Stimulated activated CD8-positive, alpha-beta memory T cell treated with anti-CD3 and anti-CD28 coated beads, Interleukin-2, amount 100 ng/mL, for 1 hour (primary cell): ENCODE measurements at places on chromosomes 6 and 20.

DNA sequence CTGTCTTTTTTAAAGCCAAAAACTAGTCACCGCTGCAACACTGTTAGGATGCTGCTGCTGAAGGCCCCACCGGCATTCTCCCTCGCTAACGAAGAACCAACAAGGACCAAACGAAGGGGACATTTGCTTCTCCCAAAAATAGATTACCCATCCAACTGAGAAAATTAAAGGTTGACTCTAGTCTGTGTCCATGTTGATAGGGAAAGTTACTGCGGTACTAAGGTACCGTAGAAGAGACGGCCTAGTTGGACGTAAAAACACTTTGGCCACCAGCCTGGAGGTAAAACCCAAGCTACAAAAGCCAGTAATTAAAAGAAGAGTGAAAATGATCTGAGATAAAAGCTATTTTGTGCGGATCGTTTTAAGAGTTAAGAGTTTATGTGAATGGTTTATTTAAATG is 11.8 kb upstream of the FOXF2 start:
- DNase-seq, result no peak

DNA sequence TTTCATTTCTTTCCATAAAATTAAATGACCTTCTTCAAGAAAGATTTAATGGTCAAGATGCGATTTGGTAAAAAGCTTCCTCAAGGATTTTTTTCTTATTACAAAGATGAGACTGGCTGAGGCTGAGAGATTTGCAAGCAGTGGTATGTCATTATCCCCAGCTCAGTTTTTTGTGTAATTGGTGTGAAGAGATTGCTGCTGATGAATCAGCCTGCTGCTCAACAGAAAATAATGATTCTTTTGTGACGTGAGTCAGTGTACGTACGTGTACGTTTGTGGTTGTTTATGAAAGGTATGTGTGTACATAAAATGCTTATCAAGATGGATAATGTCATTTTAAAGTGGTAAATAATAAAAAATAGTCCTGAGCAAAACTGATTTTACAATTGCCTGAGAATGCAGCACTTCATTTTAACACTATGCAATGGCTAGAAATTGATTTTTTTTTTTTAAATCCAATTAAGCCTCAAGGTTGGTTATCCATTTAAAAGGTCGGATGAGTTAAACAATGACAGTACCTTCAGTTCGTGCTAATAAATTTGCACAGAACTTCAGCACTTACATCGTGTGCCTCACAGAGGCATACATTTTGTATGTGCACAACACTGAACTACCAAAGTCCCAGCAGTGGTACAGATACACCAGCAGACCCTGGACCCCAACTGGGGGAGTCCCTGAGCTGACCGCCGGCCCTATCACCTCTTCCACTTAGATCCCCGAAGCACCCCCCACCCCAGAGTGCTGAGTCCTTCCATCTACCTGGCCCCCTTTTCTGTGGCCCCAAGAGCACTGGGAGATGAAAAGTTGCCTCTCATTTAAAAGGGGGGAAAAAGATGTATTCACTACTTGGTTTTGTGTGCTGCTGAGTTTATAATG is 9.7 kb upstream of the NPEPL1 start:
- DNase-seq, result no peak

GRCh38 chr6:43773050-43773979 is 3.3 kb downstream of the VEGFA start:
- no peak for DNase-seq

GRCh38 chr6:122610690-122611455 is 668 bp downstream of the PKIB start:
- no peak for DNase-seq

GRCh38 chr20:44523746-44524145 is 1.9 kb upstream of the SERINC3 start:
- no peak for DNase-seq

DNA sequence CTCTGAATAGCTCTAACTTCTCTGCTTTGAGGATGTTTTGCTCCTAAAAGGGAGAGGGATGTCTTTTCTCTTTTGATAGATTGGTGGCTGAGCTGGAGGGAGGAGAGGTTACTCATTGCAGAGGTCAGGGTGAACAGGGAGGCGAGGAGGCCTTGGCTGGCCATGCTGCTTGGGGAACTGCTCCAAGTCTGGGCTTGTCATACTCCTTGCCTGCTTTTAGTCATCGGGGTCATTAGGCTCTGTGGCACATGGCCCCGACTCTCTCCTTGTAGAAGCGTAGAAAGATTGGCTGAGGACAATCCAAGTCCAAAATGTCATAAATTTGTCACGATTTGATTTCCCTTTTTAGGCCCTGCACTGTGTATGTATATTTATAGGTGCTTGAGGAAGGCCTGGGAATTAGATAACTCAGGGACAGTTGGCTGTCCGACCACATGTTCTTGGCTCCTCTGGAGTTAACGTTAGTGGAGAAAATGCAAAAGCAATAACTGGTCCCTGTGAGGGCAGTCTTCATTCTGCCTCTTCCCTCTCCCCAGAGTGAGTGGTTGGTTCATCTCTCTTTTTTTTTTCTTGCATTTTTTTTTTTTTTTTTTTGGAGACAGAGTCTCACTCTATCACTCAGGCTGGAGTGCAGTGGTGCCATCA is 160.1 kb downstream of the SCP2D1 start:
- DNase-seq, result no peak

GRCh38 chr20:23585449-23585807 is 17.1 kb upstream of the CST9L start:
- no peak for DNase-seq

DNA sequence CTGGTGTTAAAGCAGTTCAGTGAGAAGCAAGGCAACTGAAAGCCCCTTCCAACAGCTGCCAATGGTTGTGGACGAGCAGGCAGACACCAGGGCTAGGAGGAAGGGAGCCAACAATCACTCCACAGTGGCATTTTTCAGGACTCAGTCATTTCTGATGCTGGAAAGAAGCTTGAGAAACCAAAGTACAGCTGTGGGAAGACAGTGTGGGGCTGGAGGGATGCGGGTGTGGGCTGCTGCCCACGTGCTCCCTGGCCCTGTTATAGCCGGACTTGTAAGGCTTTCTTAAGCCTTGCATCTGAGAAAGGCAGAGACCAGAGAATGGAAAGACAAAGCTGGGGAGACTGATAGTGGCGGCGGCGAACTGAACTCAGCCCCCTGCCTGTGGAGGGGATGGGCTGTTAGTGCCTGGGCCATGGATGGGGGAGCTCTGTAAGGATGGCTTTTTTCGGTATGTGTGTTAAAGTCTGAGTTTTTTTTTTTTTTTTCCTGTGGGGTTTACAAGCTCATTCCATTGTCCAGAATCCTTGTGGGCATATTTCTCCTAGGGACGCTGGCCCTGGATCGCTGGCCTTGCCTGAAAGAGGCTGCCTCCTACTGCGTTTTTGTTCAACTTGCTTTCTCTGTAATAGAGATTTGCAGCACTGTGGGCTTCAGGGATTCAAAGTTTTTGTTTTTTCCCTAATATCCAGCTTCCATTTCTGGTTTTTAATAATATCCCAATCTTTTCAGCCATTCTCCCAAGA is 91.7 kb downstream of the GJA10 start:
- DNase-seq, result no peak

DNA sequence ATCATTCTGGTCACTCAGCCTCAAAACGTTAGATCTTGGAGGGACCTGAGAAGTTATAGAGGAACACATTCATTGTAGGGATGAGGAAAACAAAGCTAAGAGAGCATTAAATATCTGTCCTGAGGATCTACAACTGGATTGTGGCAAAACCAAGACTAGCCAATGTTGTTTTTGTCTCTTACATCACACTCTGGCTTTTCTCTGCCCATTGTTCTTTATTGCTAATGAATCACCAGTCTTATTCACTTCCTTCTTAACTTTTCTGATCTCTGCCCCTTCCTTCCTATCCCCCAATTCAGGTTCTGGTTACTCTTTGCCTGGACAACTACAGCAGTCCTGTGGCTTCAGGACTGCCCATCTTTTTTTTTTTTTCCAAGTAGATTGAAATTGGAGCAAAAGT is 57.0 kb upstream of the PREP start:
- no peak for DNase-seq

GRCh38 chr20:19934792-19935491 is 82.2 kb upstream of the NAA20 start:
- DNase-seq, result no peak

DNA sequence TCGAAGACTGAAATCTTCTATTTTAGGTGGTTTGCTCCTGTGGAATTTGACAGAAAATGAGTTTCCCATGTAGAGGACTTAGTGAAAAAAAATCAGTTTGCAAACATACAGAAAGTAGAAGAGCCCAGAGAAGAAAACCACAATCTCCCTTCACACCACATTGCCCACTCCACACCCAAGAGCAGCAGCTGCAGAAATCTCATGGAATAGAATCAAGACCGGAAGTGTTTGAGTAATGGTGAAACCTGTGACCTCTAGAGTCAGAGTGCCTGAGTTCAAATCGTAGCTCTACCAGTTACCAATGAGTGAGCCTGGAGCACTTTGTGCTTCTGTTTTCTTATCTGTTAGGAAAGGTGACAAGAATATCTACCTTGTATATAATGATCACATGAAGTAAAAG is 4.6 kb downstream of the SIRPG start:
- DNase-seq, result no peak

DNA sequence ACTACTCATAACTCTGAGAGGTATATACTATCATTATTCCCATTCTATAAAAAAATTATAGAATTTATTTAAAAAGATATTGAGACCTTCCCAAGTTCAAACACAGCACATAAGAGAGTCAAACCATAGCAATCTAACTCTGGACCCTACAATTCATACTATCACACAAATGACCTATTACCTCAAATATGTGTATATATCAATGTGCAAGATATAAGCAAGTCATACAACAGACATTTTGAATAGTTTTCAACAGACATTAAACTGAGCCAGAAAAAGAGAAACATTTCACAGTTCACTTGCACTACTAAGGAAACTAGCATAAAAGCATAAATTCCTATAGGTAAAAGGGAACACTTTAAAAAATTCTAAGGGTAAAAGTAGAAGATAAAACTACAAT is 11.7 kb downstream of the PHIP start:
- DNase-seq, result no peak

- no peak for DNase-seq
Measured at GRCh38 chr6:116208056-116208785, 45.7 kb downstream of the TSPYL4 start.

GRCh38 chr6:126976253-126976797 is 142.1 kb upstream of the RSPO3 start:
- DNase-seq, result no peak

- DNase-seq, result no peak
Measured at GRCh38 chr6:30752157-30752927, 8.0 kb upstream of the IER3 start.

- DNase-seq, result no peak
Measured at GRCh38 chr20:57611586-57612311, 8.5 kb downstream of the ZBP1 start.

DNA sequence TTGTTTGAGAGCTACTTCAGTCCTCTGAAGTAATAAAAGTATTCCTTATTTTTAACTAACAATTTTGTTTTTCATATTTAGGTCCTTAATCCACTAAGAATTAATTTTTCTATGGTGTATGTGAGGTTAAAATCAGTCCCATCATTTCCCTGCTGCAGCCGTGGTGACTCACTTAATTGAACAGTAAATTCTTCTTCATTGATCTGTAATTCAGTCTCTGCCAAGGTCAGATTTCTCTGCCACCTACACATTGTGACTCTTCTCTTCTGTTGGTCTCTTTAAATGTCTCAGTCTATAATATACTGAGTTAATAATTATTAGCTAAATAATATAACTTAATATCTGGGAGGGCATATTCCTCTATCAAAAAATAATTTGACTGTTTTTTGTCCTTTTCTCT is 262.3 kb downstream of the UTRN start:
- no peak for DNase-seq

- DNase-seq, result no peak
Measured at GRCh38 chr6:160461641-160462040, 113.5 kb downstream of the SLC22A3 start.

DNA sequence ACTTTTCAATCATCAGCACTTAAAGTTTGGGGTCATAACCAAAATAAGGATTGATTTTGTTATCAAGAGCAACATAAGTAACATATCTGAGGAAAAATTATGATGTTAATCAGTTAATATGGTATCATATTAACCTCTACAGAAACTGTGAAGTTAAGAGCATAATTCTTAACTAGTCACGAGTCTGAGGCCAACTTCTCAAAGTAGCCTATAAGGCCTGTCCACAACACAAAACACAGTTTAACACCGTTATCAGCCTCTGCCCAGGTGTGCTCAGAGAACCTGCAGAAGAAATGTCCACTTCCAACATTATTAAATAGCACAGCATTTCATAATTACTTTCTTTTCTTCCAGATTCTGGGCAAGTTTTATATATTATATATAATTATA is 1.1 kb downstream of the STX7 start:
- DNase-seq, result no peak

DNA sequence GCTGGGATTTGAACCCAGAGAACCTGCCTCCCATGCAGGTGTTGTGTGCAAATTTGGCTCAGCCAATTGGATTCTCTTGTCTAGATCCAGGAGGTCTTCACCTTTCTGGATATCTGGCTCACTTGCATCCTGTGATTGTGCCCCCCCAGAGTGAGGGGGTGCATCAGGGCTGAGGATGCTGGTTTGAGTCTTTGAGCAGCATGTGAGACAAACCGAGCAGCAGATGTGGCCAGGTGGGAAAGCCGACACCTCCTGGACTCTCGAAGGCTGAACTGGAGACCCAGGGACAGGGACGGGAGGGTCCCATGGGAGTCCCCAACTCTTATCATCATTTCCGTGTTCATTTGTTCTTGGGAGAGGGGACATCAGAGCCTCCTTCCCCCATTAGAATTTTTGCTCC is 30.6 kb upstream of the SULF2 start:
- no peak for DNase-seq

DNA sequence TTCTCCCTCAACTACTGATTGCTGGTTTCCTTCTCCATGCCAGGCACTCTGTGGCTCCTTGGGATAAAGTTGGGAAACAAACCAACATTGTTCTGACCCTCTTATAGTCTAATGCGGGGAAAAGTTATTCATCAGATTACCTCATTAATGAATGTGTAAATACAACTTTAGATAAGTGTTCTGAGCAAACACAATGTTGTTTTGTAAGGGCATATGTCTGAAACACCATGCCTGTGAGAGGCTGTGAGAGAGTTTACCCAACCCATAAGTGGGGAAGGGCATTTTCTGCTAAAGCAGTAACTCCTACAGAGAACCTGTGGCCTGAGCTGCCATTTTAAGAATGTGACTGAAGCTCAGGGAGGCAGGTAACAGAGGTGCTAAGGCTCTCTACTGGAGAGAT is 283.5 kb downstream of the KHDC1L start:
- no peak for DNase-seq

DNA sequence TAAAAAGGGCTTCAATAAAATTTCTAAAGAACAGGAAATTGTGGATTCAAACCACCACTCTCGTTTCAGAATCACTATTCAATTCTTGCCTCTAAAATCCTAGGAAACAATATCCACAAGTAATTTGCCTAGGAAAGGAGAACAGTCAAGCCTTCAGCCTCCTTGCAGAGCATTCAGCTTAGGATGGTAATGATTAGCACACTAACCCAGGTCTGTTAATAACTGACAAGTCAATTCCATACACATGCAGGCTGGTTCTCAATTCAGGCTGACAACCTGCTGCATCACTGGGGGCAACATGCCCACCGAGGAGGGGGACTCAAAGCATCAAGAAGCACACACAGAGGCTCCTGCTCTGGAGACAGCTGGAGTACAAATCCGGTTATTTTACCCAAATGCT is 57.6 kb downstream of the GMDS start:
- DNase-seq, result no peak
